ENCODE measurements at places on chromosomes 2 and 18. TPM values are rescaled to one million over a fixed set of nuclear protein-coding genes. Genes with fewer than 3 reads are reported as not detected.

The ATF2 gene
- 37.6 TPM for total RNA-seq

The MC2R gene
- not detected for total RNA-seq

The SLC19A3 gene
- total RNA-seq: under 0.01 TPM

The PDCD1 gene
- total RNA-seq: under 0.01 TPM

The POTEE gene
- 0.26 TPM for total RNA-seq

The ANKRD30BL gene
- total RNA-seq: not detected

The CNRIP1 gene
- total RNA-seq: 44.9 TPM

The NPHP1 gene
- total RNA-seq: 1.5 TPM

The USP37 gene
- 8.3 TPM for total RNA-seq

The TUBA4B gene
- total RNA-seq: not detected

The MC4R gene
- total RNA-seq: not detected

The PROKR1 gene
- under 0.01 TPM for total RNA-seq

The LOXL3 gene
- total RNA-seq: 2.0 TPM

The SNED1 gene
- 8.6 TPM for total RNA-seq

The TNS1 gene
- total RNA-seq: 21.1 TPM

The NGEF gene
- not detected for total RNA-seq

The DTNA gene
- 1.9 TPM for total RNA-seq

The TUBA4A gene
- 12.1 TPM for total RNA-seq

The CTAGE1 gene
- not detected for total RNA-seq

The OXER1 gene
- total RNA-seq: not detected

The OST4 gene
- total RNA-seq: 418 TPM

The LYG1 gene
- 0.13 TPM for total RNA-seq

The COL4A3 gene
- not detected for total RNA-seq

The CRYGD gene
- not detected for total RNA-seq

The KLHL14 gene
- 0.39 TPM for total RNA-seq

The CHRND gene
- total RNA-seq: not detected

The ACVR1C gene
- total RNA-seq: under 0.01 TPM

The UBXN4 gene
- 58.3 TPM for total RNA-seq

The TTR gene
- total RNA-seq: not detected

The SLC30A3 gene
- 6.3 TPM for total RNA-seq

The ACMSD gene
- not detected for total RNA-seq

The DNAH7 gene
- under 0.01 TPM for total RNA-seq

The POTEJ gene
- 0.38 TPM for total RNA-seq

The FAM237A gene
- not detected for total RNA-seq

The MYO3B gene
- total RNA-seq: not detected

The PLEK gene
- total RNA-seq: under 0.01 TPM

The FHOD3 gene
- total RNA-seq: under 0.01 TPM

The NEU4 gene
- total RNA-seq: 0.13 TPM
